ENCODE measurements at places on chromosomes 4 and X.

DNA sequence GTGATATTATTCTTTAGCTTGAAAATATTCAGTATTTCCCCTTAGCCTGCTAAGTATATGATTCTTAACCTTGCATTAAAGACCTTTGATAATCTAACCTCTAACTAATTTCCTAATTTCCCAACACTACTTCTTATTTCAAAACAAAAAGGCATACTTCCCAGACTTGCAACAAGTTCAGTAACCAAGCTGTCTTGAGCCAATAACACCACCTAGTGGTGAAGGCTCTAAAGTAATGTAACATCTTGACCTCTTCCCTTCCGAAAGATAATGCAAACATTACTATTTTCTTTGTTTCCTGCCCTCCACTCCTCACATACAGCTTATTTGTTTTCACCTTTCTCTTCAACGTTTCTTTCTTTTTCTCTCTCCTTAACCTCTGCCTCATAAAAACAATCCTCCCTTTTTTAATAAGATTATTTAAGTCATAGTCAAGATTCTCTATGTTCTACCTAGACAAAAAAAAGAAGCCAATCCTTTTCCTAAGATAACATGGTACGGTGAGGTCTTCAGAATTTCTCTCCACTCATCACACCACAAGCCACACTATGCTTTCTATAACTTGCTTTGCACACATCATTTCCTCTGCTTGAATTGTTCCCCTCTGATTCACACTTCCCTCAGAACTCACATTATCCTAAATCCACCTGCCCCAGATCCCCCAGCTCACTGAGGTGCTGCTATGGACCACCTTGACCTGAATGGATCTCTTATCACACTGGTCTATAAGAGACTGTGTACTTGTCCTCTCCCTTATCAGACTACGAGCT is 3.5 kb downstream of the FAT1 start:
- no peak for DNase-seq

- DNase-seq, result no peak
Measured at GRCh38 chr4:34512616-34513015, 1731.7 kb downstream of the ARAP2 start.

GRCh38 chr4:97845758-97846157 is 297.5 kb downstream of the STPG2 start:
- DNase-seq, result no peak

- no peak for DNase-seq
Measured at GRCh38 chr4:119266153-119266552, 53.6 kb downstream of the USP53 start.

GRCh38 chr4:144509088-144510015 is 136.6 kb upstream of the HHIP start:
- no peak for DNase-seq

GRCh38 chrX:12441381-12442128 is 303.3 kb downstream of the FRMPD4 start:
- no peak for DNase-seq

GRCh38 chr4:37540486-37540885 is 145.7 kb downstream of the RELL1 start:
- DNase-seq, result no peak

GRCh38 chr4:18736551-18736950 is 715.0 kb upstream of the LCORL start:
- no peak for DNase-seq

DNA sequence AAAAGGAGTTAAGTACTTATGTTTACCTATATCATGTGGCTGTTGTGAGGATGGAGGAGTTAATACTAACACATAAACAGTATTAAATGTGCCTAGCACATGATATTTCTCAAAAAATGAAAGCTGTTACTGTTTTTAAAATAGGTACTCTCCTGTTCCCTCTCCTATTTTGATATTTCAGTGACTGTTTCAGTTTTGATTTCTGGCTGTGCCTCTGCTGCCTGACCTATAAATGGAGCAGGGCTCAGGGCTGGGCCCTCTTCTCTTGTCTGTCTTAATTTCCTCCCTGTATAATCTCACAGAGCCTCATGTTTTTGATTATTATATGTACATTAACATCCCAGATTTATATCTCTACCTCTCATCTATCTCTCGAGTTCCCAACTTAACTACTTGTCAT is 93.3 kb downstream of the UGT8 start:
- no peak for DNase-seq

DNA sequence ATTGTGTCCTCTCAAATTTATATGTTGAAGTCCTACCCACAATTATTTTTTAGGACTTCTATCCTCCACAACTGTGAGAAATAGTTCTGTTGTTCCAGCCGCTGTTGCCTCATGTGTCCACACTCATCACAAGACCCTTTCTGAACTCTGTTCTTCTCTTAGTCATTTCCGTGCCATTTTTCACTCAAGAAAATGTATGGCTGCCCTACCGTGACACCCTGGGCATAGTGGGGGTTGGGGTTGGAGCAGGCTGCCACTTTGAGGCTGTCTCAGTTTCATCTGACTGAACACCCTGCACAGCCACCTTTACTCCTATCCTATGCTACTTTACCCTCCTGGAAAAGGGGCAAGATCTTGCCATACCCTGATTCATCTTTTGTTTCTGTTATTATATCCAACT is 319.1 kb downstream of the TENM3 start:
- DNase-seq, result no peak

- DNase-seq, result no peak
Measured at GRCh38 chr4:6902318-6903042, 7.1 kb upstream of the TBC1D14 start.

- no peak for DNase-seq
Measured at GRCh38 chr4:18051281-18051680, 29.7 kb upstream of the LCORL start.

- DNase-seq, result no peak
Measured at GRCh38 chr4:147108409-147108808, 162.7 kb upstream of the TTC29 start.

DNA sequence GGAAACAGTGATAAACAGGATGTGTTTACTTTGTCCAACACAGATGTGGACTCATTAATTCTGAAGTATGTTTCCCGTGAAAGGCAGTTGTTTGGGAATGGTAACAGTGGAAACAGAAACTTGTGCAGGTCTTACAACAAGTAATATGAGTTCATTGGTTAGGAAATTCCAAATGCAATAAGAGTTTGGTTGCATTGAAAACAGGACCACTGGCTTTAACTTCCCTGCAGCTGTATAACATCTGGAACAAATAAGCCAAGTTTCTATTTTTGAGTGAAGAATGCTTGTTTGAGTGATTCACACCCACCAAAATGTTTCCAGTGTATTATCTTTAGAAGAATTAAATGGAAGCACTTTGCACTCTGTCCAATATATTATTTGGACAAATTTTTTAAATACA is 82.4 kb upstream of the BMP3 start:
- no peak for DNase-seq

DNA sequence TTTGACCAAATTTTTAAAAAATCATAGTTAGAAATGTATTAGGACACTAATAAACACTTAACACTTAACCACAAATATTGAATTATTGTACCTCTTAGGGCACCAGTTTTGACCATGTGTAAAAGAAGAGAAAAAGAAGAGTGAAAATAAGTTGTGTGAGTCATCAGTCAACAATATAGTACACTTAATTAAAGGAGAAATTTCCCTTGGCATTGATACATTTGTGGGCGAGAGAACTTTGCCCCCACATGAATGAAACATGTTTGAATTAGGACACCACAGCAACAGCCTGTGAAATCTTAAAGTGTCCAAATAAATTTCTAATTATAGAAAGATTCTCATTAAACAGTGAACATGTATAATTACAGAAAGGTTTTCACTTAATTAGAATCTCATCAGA is 1292.8 kb upstream of the TENM3 start:
- no peak for DNase-seq

DNA sequence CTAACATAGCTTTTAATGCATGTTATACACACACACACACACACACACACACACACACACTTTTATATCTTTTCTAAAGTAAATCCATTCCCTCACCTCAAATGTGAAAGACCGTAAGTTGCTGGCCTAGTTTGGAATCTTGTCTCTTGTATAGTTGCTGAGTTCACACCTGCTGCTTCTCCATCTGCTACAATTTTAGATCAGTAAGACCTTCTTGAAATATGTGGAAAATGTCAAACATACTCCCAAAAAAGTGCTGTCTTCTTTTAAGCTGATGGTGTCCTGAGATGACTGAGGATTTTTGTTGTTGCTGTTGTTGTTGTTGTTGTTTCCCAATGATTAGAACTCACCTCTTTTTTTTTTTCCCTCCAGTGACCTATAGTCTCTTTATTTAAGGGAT is 121.3 kb downstream of the SNCA start:
- no peak for DNase-seq

GRCh38 chrX:34653811-34654210 is 3.3 kb downstream of the TMEM47 start:
- DNase-seq, result no peak

- no peak for DNase-seq
Measured at GRCh38 chr4:138775890-138776289, 239.7 kb upstream of the NOCT start.

DNA sequence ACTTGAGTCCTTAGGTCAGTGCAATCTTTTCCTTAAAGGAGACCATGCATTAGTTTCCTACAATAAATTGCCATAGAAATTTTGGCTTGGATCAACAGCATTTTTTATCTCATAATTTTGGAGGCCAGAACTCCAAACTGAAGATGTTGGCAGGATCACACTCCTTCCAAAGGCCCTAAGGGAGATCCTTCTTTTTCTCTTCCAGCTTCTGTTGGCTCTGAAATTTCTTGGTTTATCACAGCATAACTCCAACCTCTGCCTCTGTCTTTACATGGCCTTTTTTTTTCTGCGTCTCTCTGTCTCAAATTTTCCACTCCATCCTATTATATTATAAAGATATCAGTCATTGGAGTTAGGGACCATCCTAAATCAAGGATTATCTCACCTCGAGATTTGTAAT is 282.2 kb downstream of the STIM2 start:
- no peak for DNase-seq

DNA sequence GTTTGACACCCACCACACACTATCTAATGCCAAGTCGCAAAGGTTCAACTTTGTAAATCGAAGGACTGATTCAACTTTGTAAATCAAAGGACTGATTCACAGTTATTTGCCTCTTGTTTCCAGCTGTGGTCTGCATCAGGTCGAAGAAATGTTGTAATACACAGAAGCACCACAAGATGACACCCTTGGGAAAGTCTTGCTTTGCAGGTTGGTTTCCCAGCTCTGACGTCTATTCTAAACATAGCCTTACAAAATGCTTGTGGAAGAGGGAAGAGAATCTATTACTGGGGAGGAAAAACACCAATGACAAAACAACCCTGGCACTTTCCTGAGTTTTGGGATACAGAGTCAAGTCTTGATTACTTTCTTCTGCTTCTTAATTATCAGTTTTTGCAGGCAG is 35.3 kb downstream of the SUPT20HL1 start:
- peak; percentile 25 for DNase-seq

All from T follicular helper cell (primary cell).